Mesenteric fat pad (tissue), 1 donor: ENCODE measurements at places on chromosomes 6 and 20. TPM values are rescaled to one million over a fixed set of nuclear protein-coding genes. Genes with fewer than 3 reads are reported as not detected.

DNA sequence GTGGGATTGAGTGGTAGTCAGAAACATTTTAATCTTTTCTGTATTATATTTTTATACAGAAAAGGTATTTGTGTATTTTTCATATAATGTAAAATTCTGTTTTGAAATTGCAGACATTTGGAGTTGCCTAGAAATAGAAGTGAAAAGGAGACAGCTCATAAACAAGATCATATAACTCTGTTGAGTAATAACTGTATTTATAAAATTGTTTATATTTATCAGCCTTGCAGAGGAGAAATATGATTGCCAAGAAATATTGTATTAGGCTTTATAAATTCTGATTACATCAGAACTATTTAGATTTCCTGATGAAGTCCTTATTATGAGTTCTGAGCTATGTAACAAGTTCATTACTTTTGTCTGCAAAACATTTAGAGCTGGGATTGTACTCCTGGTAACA, 55.3 kb downstream of the RIPOR2 start:
- DNase-seq, result no peak

GRCh38 chr6:40244699-40245098, 310.4 kb upstream of the MOCS1 start:
- DNase-seq, result no peak

- no peak for DNase-seq
Observed at GRCh38 chr6:3385660-3386151, 71.1 kb downstream of the SLC22A23 start.

GRCh38 chr6:155887421-155887820, 431.8 kb upstream of the NOX3 start:
- no peak for DNase-seq

DNA sequence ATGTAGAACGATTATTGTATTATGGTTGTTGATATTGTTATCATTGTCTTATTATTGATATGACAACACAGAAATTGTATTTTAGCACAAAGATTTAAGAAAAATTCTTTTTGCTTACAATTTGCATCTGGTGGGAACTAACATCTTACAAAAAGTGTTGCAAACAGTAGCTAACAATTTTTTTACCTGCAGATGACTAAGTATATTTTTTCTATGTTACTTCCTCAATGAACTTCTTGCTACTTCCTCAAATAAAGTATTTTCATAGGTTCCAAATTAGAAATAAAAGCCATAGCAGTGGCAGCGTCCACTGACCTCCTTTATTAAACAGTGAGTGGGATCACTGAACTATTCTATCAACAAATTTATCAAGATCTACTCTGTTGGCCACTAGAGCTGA, 847.0 kb downstream of the PHF3 start:
- DNase-seq, result no peak

Gene OOEP
- total RNA-seq, result not detected

Gene CGAS
- 6.0 TPM for total RNA-seq
